Heart left ventricle (tissue), 16 donors: ENCODE measurements at places on chromosomes 6 and 20. TPM values are rescaled to one million over a fixed set of nuclear protein-coding genes. Genes with fewer than 3 reads are reported as not detected.

Gene XKR7
- not detected for total RNA-seq

Gene RNF217
- 10.9 TPM for total RNA-seq

Gene NR2E1
- total RNA-seq: not detected

Gene TBXT
- total RNA-seq: not detected

Gene LY6G6C
- not detected for total RNA-seq

Gene PRSS16
- total RNA-seq: not detected

Gene SIRPB1
- 14.0 TPM for total RNA-seq

Gene ENPP3
- total RNA-seq: 0.16 TPM

Gene VSTM2L
- 17.4 TPM for total RNA-seq

Gene LY6G5C
- total RNA-seq: 1.3 TPM

Gene CAGE1
- total RNA-seq: not detected

Gene MOG
- total RNA-seq: 1.8 TPM

Gene MROH8
- total RNA-seq: 3.9 TPM

Gene PPP1R14C
- total RNA-seq: 104 TPM

Gene HLA-DPB1
- total RNA-seq: 346 TPM

Gene DCDC2
- total RNA-seq: not detected
